Activated naive CD4-positive, alpha-beta T cell (primary cell): ENCODE measurements at places on chromosomes 2 and 18.

- DNase-seq = no peak
These were observed 222.1 kb downstream of the MTX2 start for GRCh38 chr2:176491172-176491904.

DNA sequence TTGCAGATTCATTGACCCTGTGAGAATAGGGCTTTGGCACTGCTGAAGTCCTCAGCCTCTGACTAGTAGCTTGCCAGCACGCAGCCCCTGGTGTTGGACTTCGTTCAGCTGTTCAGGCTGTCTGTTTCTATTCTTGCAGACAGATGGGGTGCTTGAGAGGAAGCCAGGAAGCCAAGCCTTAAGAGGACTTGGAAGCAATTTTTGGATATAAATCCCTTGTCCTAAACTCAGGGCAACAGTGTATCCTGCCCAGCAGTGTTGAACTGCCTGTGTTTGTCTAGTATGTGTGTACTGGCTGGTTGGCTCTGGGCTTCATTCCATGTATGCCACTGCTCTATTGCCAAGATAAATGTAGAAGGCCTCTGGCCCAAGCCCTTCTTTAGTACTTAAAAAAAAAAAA lies 108.6 kb downstream of the COMMD1 start:
- DNase-seq = no peak

- no peak for DNase-seq
These were observed 14.0 kb downstream of the PXDN start for GRCh38 chr2:1730015-1730927.

DNA sequence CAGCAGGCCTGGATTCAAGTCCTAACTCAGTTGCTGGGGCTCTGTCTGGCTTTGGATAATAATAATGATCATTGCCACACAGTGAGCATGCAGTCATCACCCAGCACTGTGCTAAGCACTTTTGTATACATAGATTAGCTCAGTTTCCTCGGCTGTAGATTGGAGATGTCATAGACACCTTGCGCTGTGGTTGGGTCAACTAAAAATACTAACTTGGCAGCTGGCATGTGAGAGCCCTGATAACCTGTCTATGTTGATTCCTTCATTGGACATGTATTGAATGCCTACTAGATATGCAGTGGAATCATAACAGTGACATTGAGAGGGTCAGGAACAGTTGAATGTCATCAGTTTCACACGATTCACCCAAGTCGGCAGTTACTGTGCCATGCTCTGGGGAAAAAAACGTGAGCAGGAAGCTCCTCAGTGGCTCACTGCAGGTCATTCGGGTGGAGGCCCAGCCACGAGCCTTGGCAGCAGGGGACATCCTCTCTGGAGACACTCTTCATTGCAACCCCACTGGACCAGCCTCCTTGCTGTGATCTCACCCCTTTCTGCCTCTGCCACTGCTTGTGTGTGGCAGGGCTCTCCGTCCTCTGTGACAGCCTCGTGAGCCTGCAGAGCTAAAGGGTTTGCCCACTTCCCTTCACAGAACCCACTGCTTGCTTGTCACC lies 85.3 kb downstream of the NPAS2 start:
- no peak for DNase-seq

GRCh38 chr2:182509216-182509615 lies 82.4 kb upstream of the PDE1A start:
- no peak for DNase-seq

DNA sequence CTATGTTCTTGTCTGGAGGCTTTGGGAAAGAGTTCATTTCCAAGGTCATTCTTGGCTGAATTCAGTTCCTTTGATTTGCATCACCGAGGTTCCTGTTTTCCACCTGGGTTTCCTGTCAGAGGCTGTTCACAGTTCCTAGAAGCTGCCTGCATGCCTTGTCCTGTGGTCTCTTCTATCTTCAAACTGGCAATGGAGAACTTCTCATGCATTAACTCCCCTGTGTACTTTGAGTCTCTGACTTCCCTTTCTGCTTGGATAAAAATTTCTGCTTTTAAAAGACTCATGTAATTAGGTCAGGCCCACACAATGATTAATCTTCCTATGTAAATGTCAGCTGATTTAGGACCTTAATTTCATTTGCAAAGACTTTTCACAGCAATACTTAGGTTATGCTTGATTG lies 499.3 kb upstream of the FANCL start:
- DNase-seq = no peak

DNA sequence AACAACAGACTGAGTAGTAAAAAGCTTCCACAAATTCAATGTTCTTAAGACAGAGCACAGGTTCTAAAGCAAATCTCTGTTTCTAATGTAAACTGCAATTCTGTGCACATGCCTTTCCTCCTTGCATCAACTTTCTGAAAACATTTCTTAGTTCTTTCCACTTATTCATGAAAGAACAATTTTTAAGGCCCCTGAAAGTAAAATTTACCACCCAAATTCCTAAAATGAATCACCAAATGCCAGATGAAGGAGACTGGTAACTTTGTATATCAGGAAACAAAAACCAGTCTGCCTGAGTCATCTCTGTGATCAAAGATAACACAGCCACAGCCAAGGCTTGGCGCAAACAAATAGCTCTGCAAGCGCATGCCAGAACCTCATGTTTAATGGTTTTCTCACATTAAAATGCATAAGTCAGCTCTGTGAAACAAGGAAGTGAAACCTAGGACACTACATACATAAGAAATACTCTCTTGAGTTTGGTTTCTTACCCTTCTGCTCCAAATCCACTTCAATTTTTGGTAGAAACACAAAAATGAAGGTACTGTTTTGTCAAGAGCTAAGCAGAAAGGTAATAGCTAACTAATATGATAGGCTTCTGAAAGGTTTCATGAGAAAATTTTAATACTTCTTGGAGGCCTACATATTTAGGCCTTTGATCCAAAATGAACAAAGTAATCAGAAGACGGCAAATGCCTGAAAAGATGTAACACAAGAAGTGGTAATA lies 169.4 kb downstream of the THADA start:
- DNase-seq = no peak

- no peak for DNase-seq
These were observed 257.4 kb upstream of the SLC14A2 start for GRCh38 chr18:45357686-45358470.

GRCh38 chr2:199870581-199870980 lies 19.6 kb upstream of the FTCDNL1 start:
- DNase-seq = no peak

GRCh38 chr18:32167980-32168730 lies 21.7 kb upstream of the MEP1B start:
- DNase-seq = no peak

GRCh38 chr2:222284466-222284865 lies 14.3 kb downstream of the PAX3 start:
- no peak for DNase-seq

GRCh38 chr18:63878343-63878742 lies 9.2 kb upstream of the SERPINB2 start:
- no peak for DNase-seq

DNA sequence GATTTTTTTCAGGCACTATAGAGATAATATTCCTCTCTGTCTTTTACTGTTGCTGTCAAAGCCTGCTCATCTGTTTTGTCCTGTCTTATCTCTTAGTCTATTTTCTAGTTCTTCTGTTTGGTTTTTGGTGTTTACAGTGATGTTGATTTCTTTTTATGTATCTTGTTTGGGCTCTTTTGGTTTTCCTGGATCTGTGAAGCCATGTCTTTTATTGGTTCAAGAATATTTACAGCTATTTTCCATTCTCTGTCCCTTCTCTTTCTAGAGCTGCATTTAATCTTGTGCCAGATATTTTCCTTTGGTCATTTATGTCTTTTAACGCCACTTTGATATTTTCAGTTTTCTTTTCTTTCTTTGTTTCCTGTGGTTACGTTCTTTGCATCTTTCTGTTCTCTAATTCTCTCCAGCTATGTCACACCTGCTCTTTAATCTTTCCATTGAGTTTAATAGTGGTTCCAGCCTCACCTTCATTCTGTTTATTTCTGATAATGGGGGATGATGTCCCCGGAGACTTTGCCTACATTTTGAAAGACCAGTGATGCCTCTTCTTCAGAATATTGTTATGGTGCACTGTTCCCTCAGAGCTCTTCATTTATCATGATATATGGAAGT lies 32.0 kb downstream of the SMCHD1 start:
- no peak for DNase-seq

- no peak for DNase-seq
These were observed 106.3 kb upstream of the CDCA7 start for GRCh38 chr2:173248381-173248780.

DNA sequence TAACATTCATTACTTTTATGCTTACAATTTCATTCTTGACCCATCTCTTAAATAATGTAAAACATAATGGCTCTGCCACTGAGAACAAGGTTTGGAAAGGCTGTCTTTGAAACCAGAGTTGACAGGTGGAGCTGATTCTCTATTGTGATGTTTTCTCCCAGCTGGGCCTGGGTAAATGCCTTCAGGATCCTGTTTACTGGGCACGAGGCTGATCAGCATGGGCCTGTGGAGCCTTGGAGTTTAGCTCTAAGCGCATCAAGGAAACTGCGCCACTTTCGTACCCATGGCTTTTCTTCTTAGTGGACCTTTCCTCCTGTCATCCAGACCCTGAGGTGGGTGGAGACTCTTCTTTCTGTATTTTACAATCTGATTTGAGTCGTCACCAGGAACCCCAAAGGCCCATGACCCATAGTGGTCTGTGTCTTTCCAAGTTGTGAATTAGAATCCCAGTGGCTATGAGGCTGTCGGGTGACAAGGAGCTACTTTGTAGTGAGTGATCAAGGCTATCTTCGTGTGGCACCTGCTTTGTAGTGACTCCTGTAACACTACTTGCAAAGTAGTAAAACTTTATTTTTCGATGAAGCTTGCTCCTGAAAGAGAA lies 123.1 kb downstream of the LPIN1 start:
- no peak for DNase-seq

DNA sequence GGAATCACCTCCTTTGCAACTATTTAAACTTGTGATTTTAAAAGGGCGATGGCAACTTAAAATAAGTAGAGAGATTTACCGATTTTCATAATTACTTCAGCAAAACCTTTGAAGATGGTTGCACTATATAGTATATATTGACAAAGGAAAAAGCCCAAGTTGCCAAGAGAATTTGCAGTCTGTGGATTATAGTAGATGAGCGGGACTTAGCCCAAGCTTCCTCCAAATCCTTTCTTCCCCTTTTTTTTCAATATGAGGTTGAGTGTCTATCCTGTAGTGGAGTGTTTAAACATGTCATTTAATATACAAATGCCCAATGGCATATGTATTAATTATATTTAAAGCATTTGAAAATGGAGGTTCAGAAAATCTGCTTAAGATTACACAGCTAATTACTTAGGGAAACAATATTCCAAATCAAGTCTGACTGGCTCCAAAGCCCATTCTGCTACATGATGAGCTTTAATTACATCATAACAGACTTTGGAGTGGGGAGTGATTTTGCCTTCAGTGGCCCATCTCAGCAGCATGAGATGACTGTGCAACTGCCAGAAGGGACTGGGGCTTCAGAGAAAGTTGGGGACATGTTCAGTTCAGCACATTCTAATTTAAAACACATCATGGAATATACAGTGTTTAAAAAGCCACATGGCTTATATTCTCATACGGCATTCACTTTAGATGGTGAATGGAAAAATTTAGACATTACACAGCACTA lies 73.2 kb downstream of the COL3A1 start:
- DNase-seq = no peak

DNA sequence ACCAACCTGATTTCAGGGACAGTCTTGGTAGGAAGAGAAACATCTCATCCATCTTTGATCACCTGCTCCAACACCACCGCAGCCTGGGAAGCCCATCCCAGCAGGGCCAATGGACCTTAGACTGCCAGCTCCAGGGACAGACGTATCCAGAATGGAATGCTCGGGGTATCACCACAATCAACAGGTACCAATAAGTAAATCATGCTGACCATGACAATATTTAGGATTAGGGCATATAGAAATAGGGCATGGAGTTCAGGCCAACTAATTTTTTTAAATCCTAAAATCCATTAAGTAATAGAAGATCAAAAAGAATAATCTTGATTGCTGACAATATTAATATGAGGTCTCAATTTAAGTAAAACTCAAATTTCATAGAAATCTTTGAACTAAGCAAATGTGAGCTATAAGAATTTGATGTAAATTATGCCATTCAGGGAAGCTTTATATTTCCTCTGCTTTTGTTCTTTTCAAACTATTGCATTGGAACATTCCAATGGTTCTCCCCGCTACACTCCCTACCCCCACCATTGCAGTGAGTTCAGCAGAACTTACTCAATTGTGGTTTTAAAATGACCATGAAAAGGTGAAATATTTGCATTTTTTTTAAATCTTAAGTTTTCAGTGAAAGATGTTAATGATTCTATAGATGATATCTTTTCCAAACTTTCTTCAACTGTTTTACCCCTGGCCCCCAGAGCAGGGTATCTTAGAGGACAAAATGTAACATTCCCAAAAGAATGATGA lies 138.6 kb downstream of the DNER start:
- DNase-seq = no peak

DNA sequence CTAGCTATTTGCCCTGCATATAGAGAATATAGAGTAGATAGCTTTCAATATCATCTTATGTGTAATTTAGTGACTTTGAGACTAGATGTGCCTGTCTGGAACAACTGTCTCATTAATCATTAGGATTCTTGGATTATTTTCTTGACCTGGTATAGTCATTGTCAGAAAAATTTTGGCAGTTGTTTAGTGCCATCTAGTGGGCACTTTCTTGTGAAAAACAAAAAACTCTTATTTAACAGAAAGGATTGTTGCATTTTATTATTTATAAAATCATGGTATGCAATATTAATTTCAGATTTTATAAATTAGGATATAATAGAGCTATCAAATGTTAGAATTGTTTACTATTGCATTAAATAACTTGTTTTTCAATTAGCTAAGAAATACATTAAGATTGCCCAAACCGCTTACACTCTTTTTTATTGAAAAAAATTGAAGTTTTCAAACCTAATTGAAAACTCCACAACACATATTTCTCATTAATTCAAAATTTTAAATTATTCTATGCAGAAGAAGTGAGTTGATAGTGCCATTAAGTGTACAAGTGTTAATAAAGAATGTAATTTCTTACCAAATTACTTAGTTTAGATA lies 80.3 kb downstream of the DYNAP start:
- no peak for DNase-seq

- no peak for DNase-seq
These were observed 300.1 kb downstream of the TDRD15 start for GRCh38 chr2:21423854-21424253.

GRCh38 chr2:63984606-63985359 lies 34.4 kb downstream of the VPS54 start:
- no peak for DNase-seq

GRCh38 chr2:120539937-120540718 lies 194.2 kb downstream of the INHBB start:
- no peak for DNase-seq
